CD8-positive, alpha-beta T cell (primary cell): ENCODE measurements at places on chromosomes 2 and 18.

- DNase-seq: no peak
Measured at GRCh38 chr2:167933097-167933814, 314.1 kb downstream of the STK39 start.

DNA sequence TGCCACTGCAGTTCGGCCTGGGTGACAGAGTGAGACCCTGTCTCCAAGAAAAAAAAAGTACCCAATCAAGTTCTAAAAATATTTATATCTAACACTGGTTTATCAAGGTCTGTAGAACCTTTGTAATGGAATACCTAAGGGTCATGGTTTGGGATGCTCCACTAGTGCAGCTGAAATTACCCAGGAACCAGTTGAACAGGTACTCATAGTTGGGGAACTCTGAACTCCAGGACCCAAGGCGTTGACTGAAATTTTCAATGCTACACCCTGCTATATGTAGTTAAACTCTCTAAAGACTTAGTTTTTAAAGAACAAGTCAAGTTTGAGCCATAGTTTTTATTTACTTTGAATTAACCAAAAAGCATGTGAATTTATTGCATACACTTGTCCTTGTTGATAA, 55.1 kb downstream of the FAM117B start:
- no peak for DNase-seq

GRCh38 chr18:40751186-40751585, 1203.8 kb upstream of the PIK3C3 start:
- DNase-seq: no peak

DNA sequence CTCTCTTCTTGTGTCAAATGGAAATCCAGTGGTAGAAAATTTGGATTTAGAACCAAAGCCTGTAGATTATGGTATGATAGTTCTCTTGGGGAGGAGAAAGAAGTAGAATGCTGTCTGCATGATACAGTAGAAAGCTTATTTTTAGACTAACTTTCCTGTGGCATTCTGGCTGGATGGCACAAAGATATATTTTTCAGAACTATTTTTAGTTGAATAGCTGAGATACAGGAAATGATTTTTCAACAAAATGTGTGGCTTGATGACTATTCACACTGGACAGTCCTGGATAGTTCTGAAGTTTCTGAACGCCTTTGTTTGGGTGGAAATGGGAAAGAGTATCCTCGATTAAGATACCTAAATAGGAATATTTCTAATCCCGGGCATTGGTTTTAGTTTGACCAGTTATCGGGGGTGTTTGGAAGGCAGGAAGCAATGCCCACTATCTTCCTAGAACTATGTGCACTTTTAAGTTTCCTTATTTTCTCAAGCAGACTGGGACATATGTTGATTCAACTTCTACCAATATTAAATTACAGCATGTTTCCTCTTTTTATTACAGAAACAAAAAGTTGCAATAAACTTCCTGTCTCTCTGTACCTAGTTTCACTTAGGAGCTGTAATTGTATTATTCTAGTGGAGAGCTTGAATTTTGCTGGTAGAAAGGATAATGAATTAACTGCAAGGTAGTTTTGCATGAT, 32.1 kb downstream of the GDF7 start:
- no peak for DNase-seq

GRCh38 chr2:46225730-46226129, 71.5 kb upstream of the EPAS1 start:
- DNase-seq: no peak

DNA sequence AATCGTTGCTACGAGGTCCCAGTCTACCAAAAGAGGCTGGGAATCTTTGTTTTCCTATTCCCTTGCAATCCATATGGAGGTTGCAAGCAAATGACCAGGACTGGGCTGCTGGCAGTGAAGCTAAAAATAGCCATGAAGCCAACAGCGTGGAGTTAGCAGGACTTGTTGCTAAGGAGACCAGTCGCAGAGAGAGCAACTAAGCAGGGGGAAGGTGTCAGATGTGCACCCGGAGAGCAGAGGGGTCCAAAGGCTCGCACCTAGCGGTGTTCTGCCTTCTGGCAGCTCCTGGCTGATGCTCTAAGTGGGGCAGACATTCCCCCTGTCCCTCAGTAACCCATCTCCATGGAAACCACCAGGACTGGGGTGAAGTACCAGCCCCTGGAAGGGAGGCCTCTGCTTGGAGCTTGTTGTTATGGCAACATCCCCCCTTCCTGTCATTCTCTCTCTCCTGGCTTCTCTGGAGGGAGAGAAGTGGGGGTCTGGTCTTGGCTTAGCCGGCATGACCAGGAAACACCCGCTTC, 84.6 kb downstream of the DNMT3A start:
- DNase-seq: no peak

GRCh38 chr18:50695431-50696176, 124.2 kb downstream of the MRO start:
- no peak for DNase-seq

DNA sequence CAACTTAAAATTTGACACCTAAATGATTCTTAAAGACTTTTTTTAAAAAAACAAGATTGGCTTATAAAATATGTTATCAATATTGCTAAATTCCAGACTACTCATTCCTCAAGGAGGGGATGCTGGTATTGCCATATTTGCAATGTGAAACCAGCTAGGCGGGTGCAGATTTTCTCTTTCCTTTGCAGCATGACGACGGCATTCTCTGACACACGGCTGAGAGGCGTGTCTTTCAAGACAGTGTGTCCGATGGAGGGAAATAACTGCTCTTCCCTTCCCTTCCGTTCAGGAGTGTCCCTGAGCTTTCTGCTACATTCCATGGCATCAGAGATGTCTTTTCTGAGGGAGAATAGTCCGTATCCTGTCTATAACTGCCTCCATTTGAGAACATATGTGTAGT, 38.2 kb upstream of the CNGA3 start:
- no peak for DNase-seq

DNA sequence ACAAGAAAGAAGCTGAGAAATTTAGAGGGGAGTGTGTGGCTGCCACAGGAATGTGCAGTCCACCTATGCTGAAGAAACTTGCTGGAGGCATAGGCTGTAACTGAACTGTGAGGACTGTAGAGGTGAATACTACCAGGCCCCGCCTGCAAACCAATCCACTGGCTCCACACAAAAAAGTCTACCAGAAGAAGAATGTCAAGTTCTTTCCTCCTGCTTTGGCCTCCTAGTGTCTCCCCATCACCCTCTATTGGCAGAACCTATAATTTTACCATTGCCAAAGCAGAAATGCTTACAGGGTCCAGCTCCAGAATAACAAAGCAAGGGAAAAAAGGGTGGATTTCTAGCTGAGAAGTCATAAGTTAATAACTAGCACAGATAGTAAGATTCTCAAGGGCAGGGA, 5.9 kb upstream of the ATP5MC3 start:
- no peak for DNase-seq

GRCh38 chr18:5969989-5970403, 74.7 kb upstream of the TMEM200C start:
- no peak for DNase-seq

GRCh38 chr2:148006249-148007007, 14.1 kb downstream of the ORC4 start:
- DNase-seq: no peak

GRCh38 chr18:21978546-21979170, 190.7 kb upstream of the GATA6 start:
- DNase-seq: no peak

- no peak for DNase-seq
Measured at GRCh38 chr2:25701801-25702200, 28.4 kb upstream of the DTNB start.

DNA sequence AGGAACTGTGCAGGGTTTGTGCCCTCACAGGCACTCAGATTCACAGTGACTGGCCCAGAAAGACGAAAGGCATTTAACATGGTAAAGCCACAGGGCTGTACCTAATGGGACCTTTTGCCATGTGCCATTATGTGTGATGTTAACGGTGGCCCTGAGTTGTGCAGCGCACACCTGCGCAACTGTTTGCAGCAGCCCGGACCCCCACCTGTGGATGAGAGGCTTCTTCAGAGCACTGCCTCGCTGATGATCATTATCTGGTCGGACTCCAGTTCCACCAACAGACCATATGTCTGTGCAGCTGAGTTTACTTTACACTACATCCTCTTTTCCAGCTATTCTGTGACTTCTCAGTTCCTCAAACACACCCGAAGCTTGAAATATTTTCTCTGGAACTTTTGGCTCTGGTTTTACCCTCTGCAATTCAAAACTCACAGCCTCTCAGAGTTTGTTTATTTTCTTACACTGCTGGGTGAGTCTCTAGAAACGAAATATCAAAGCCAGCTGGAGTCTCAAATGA, 35.6 kb upstream of the UBE2F start:
- no peak for DNase-seq

DNA sequence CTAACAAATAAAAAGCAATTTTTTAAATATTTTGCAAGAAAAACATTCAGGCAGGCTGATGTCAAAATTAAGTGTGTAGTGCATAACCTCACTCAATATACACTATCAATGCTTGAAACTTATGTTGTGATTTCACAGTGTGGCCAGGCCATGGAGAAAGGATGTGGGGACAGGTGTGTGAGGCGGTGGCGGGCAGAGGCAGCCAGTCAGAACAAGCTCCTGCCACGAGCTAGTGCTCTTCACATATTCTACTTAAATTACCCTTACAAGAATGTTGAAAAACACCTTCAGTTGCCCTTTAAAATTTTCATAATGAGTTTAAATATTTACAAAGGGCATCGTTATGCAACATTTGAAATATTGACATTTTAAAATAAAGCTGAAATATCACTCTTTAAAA, 43.2 kb downstream of the CYB5A start:
- no peak for DNase-seq

- DNase-seq: no peak
Measured at GRCh38 chr2:184875212-184875611, 276.9 kb downstream of the ZNF804A start.

DNA sequence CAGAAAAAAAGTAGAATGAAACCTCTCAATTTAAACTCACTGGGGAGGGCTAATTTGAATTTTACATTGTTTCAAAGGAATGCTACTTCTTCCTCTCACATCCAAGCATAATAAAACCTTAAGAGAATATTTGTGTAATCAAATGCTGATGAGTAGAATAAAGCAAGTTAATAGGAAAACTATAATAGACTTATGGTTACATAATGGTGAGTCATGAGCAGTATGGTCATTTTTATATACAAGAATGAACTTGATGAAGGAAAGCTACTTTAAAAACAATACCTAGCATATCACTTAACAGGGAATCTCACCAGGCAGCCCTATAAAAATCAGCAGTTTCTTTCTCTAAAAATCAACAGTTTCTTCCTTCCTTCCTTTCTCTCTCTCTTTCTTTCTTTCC, 80.3 kb downstream of the VSNL1 start:
- no peak for DNase-seq
